Foreskin melanocyte (primary cell): ENCODE measurements at places on chromosomes 6 and 20.

DNA sequence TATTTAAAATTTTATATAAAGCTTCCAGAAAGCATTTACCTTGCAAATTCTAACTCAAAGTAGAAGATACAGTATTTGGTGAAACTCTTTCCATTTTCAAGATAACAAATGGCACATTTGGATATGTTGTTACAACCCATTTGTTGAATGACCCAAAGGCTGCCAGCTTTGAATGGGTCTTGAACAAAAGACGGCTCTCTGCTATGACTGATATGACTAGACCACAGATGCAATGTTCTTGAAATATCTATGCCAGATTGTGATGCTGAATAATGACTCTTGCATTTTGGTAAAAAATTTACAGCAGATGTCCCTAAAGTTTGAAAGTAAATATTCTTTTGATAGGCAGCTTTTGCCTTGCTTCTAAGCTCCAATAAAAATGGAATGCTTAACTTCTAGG, 99.6 kb downstream of the HTR1B start:
- DNase-seq: no peak

DNA sequence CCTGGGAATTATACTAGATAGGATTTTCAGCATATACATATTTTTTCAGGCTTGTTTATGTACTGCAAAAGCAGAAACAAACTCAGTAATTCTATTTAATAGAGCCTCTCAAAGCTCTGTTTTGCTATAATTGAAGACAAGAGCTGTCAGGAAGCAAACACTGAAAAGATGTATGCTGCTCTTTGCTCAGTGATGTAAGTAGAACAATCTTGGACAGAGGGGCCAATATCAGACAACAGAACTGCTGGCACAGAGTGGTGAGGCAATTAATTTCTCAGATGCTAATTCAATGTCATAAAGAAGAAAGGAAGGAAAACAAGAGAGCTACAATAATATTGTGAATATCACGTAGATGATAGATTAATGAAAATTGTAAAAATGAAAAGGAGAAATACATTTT, 663.3 kb upstream of the ADGRB3 start:
- no peak for DNase-seq

- DNase-seq: no peak
Observed at GRCh38 chr6:72595812-72596211, 26.1 kb upstream of the KCNQ5 start.

- DNase-seq: peak; percentile 64
Observed at GRCh38 chr6:26554697-26555504, 16.7 kb downstream of the HMGN4 start.

GRCh38 chr6:12649325-12649724, 67.2 kb upstream of the PHACTR1 start:
- no peak for DNase-seq

DNA sequence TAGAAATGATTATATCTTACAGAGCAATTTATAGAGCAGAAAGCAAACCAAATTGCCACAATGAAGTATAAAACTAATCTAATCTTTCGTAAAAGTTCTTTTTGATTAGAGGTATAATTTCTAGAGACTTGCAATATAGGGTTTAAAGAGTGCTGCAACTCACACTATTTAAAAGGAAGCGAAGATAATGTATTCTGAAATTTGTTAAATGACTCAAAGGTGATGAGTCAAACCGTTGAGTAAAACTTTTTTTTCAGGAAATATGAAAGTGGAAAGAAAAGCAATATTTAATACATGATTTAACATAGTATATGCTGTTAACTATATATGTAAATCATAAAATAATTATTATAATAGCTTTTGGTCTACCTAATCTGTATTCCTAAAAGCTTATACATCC, 133.6 kb downstream of the SYNE1 start:
- no peak for DNase-seq

- DNase-seq: no peak
Observed at GRCh38 chr6:112899541-112899940, 552.4 kb downstream of the RFPL4B start.

DNA sequence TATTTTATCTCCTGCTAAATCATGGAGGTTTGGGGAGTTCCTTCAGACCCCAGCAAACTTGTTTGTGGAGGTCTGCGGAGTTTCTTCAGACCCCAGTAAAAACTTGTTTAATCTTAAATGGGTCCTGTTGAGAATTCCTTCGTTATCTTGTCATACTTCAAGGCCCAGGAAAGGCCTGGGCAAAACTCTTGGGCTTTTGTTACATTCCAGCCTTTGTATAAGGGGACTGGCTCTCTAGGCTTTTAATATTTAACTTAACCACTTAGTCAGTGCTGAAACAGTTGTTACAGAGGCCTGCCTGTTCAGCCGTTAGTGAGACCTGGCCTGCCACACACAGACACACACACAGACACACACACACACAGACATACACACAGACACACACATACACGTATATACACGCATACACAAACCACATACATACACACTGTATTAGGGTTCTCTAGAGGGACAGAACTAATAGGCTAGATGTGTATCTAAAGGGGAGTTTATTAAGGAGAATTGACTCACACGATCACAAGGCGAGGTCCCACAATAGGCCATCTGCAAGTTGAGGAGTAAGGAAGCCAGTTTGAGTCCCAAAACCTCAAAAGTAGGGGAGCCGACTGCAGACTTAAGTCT, 21.3 kb upstream of the CST3 start:
- no peak for DNase-seq

DNA sequence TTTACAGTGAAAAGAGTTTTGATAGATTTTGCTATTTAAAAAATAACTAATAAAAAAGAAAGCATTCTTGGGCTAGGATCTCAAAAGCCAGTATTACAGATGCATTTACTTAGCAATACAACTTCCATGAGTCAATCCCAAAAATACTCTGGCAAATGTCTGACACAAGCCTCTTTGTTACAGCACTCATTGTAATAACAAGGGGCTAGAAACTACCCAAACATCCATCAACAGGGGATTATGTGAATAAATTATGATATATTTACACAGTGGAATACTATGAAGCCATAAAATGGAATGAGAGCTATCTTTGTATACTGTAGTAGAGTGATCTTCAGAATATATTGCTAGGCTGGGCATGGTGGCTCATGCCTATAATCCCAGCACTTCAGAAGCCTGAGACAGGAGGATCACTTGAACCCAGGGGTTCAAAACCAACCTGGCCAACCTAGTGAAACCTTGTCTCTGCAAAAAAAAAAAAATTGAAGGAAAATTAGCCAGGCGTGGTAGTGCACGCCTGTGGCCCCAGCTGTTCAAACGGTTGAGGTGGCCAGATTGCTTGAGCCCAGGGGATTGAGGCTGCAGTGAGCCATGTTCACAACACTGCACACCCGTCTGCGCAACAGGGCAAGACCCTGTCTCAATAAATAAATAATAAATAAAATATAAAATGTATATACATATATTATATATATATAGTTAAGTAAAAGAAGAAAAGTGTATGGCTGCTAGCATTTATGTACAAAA, 34.7 kb upstream of the TOP1 start:
- DNase-seq: peak; percentile 60

DNA sequence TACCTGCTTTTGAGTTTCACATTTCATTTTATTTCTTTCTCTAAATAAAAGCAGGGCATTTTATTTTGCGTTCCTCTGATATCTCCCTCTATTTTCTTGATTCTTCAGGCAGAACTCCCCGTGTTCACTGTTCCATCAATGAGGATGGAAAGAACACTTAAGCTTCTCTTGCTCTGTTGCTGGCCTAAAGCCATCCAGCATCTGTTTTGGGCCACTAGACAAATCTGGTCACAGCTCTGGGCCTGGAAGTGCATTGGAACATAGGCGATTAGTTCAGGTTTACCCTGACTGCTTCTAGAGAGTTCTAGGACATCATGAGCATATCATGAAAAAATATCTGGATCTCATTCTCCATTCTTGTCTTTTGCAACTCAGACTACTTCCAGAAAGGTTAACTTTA, 611.2 kb downstream of the UTRN start:
- DNase-seq: no peak

- no peak for DNase-seq
Observed at GRCh38 chr20:3839328-3839727, 7.3 kb upstream of the MAVS start.

GRCh38 chr20:21137078-21137477, 11.2 kb downstream of the KIZ start:
- DNase-seq: no peak

DNA sequence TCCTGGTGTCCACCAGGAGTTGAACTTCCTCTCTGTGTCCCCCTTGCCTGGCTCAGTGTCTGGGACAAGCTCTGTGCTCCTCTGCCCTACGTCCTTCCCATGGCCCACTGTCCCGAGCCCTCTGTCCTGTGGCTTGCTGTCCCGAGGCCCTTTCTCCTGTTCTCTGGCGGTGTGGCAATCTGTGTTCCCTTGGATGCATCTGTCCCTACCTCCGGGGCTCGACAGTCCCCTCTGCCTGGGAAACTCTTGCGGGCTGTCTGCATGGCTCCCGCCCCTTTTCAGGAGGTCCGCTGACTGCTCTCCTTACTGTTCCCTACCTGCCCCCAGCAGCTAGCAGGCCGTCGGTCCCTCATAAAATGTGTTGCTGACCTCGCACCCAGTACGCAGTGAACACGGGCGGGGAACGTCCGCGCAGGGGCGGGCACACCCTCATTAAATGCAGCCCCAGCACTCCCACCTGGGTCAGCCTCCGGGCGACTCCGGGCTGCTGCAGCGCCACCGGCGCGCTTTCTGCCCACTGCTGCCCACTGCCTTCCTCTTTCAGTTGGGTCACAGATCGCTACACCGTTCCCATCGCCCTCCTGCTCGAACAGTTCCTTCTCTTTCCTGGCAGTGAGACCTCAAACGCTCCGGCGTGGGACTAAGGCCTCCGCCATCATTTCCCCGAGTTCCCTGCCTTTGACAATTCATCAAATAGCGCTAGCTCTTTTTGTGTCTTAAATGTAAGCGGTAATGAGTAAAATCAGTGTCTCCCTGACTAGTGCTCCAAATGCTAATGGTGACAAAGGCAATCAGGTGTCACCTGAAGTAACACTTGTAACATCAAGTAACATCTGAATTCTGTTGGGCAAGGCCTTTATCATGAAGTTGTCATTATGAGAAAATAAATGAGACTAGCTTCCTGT, 60.5 kb downstream of the RSPH3 start:
- no peak for DNase-seq

- no peak for DNase-seq
Observed at GRCh38 chr20:24617757-24618450, 148.5 kb downstream of the SYNDIG1 start.

DNA sequence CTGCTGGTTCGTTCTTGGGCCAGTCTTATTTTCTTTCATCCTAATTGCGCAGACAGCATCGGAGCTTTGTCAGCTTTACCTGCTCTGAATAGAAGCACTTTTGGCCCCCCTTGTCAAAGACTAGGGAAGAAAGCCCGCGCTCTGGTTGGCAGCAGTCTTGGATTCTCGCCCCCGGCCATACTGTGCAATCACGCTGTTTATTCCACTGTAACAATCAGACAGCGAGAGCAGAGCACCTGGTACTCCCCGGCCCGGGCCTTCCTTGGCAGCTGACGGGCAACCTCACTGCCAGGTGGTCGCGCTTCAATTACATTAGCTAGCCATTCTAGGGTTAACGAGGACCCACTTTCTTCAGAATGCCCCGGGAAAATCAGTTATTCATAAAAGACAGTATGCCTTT, 72.6 kb downstream of the INSM1 start:
- no peak for DNase-seq
